HAP-1 (cell line): ENCODE measurements at places on chromosomes 16 and 17.

GRCh38 chr17:27862004-27862403, 31.2 kb downstream of the LYRM9 start:
- no peak for DNase-seq

GRCh38 chr17:57676543-57676942, 68.6 kb downstream of the CCDC182 start:
- DNase-seq, result no peak

- DNase-seq, result no peak
Observed at GRCh38 chr17:79280010-79280409, 205.4 kb downstream of the ENGASE start.

DNA sequence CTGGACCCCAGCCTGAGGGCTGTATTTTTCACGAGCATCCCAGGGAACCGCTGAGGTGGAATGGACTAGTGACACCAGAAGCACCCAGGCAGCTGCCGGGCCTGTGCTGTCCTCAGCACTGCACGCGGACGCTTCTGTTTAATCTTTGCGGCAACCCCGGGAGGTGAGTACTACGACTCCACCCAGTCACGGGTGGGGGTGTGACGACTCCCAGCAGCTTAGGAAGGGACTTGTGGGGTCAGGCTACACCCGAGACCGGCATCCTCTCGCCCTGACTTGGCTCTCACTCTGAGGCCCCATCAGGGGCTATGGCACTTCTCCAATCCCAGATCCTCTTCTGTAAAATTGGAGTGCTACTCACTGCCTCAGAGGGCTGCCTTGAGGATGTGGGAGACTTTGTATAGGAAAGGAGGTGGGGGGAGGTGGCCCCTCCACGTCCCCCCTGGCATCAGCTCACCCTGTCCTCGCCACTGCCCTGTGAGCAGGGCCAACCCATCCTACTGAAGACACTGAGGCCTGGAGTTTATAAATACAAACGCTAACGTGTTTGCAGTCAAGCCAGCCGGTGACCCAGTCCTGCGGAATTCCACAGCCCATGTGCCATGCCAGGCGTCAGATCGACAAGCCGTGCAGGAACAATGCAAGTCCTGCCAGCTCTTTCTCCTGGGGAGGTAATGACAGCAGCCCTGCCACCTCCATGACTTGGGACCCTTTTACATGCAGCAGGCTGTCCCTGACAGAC, 44.4 kb downstream of the PPL start:
- no peak for DNase-seq

- no peak for DNase-seq
Observed at GRCh38 chr17:36597226-36597625, 4.2 kb upstream of the MRM1 start.

- DNase-seq, result no peak
Observed at GRCh38 chr16:65044873-65045272, 77.0 kb downstream of the CDH11 start.

DNA sequence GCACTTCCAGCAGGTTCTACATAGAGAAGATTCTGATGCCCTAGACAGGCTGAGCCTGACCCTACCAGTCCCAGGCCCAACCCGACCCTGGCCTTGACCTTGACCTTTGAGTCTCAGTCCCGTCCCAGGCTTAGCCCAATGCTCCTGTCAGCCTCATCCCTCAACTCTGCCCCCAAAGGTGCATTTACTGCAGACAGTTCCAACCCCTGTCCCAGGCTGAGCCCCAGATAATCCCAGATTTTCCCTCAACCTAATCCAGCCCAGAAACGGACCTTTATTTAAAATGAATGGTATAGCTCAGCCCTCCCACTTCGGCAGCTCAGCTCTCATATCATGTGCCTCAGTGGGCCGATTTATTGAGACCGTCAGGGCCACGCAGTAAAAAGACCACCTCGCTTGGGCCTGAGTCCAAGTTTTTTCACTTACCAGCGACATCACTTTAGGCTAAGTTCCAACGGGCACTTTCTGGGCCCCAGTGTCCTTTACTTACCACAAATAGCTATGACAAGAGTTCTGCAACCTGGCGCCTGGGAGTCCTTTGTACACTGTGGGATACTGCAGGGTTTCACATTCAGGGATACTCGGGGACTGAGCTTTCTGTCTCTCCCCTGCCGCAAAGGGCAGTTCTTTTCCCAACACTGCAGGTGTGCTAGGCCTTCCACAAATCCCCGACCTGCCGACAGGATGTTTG, 89.5 kb downstream of the WSCD1 start:
- DNase-seq, result no peak

GRCh38 chr17:80397686-80398085, 17.3 kb upstream of the ENDOV start:
- DNase-seq, result no peak

GRCh38 chr17:43814714-43815113, 18.2 kb downstream of the MPP3 start:
- no peak for DNase-seq

DNA sequence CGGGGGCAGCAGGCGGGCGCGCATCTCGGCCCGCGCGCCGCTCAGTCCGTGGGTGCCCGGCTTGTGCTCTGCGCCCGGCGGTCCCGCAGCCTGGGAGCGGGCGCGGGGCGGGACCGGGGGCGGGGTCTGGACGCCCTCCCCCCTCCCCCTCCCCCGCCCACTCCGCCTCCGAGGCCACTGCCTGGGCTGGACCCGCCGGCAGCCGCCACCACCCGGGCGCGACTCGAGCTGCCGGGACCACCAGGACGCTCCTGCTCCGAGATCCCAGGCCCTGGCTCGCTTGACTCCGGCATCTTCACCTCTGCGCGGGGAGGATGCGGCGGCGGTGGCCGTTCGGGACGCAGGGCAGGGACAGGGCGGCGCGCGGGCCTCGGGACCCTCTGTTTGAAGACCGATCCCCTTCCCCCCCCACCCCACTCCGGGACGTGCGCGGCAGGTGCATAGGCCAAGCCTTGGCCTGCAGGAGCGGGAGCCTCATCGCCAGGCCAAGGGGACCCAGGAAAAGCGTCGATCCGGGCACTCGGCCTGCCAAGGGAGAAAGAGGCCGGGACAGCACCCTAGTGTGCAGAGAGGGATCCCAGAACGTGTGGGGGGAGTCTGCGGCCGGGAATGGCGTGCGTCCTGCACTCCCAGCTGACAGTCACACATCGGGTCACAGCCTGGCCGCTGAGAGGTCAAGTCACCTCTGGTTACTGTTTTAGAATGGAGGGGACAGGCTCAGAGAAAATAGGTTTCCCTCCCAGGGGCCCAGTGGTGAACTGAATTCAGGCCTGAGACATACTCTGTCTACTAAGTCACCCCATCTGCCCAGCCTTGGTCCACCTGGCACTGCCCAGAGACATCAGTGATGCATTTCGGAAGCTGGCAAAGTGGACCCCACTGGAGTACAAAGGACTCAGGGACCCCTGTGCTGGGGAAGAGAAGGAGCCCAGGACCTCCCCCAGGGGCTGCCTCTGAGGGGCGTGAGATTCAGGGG, at the start of gene HS3ST6:
HS3ST6 (minus strand) TSS at position 65 of the 976 bp plus-strand sequence. CDS start 92 bp downstream, outside the sequence.
- no peak for DNase-seq

DNA sequence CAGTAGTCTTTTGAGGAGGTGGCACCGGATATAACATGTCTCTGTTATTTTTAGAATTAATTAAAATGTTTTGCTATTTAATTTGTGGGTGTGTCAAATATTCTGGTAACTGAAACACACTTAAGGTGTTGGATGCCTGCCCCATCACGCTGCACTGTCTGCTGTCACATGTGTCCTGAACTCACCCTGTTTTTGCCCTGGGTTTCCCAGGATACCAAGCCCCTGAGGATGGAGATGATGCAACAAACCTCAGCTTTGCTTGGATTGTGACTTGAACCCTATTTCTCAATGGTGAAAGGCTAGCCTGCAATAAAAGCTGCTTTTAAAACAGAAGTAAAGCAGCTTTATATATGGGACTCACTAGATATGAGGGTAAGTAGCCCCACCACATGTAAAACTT, 11.5 kb upstream of the DUSP14 start:
- no peak for DNase-seq

DNA sequence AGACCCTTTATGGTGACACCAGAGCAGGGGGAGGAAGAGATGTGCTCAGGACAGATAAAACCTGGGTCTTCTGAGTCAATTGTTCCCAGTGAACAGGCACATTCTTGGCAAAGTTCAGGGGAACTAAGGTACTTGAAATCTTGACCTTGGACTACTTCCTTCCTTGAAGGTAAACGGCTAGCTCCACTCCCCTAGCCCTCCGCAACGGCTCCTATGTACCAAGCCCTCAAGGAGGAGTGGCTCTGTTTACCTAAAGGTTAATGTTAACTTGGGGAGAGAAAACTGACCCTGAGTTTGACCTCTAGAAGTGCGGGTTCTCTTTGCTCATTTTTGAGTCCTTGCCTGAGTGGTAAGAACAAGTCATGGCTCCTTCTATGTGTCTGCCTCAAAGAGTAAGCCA, 7.8 kb downstream of the TTLL6 start:
- DNase-seq, result no peak

DNA sequence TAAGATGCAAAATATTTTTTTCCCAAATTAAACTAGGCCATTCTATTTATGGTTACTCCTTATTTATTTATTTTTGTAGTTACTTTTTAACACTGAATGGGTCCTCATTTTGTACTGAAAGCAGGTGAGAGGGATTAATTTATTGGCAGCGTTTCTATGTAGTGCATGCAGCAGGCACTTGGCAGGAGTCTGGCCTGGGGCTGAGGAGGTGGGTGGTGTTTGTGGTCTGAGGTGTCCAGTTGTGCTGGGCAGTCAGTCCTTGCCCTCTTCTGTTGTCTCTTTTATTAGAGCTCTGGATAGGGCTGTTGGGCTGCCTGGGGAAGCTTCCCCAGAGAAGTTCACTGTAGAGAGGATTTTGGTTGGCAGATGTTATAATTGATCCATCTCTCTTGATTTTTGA, 12.7 kb downstream of the SEC14L1 start:
- DNase-seq, result no peak

DNA sequence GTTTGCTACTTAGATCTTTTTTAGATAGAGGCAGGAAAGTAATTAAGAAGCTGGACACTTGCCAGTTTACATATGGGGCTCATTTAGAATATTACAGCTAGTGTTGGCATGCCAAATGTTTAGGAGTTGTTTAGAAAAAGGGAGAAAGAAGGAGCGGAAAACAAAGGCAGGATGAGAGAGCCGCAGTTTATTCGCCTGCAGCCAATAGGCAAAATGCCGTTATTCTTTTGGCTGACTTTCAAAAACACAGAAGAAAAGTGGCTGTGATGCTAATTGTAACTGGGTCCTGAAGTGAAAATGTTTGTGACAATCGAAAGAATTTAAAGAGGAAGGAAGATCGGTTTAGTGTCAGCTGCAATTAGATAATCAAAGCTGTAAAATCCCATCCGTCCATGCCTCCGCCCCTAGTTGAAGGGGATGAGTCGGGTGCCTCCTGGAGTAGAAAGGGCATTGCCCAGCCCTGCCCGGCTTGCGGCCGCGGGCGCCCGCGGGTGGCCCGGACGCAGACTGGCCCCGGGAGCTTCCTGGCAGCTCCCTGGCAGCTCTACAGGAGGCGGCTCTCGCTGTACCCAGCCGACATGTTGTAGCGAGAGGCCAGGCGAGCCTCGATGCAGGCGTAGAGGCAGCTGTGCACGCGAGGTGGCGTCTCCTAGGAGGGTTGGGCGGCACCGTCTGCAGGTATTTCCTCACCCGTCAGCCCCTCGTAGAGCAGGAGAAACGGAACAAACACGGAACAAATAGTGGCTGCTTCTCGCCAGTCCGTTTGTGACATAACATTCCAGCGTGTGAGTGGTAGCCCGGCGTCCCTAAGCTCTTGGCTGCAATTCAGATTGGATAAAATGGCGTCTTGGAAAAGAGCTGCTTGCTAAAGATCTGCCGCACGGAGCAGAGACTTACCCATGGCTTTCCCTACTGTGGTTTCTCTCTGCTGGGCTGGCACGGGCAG, 82.2 kb downstream of the TNRC6C start:
- DNase-seq, result peak; percentile 13

- DNase-seq, result no peak
Observed at GRCh38 chr17:60355663-60356594, 36.0 kb downstream of the USP32 start.
